ENCODE measurements at places on chromosomes 4 and X.
A peak's percentile ranks its signal among the peaks of the same experiment; 100 is the strongest.

DNA sequence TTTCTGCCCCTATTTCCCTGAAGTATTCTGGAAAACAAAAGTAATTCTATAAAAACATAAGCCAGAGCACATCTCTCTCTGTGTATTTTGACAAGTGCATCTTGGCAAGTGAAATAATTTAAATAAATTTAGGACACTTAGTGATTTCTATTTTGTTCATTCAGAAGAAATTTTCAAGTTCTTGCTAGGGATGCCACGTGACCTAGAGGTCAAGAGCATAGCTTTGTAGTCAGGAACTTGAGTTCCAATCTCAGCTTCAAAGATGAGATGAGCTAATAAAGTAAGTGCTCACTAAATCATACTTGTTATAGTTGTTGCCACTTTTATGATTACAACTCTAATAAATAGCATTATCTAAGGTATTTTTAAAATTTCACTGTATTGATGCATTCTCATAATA, 13.8 kb downstream of the KDR start:
- no peaks in the 10 kb centered on the region for H3K4me1 ChIP-seq
- DNase-seq, result no peak
- no peaks in the 10 kb centered on the region for H3K27me3 ChIP-seq
- no peak overlapping the region for H3K27ac ChIP-seq
- peaks cover 3% of the 10 kb centered on the region for H3K36me3 ChIP-seq
- no peak overlapping the region for H3K4me3 ChIP-seq

DNA sequence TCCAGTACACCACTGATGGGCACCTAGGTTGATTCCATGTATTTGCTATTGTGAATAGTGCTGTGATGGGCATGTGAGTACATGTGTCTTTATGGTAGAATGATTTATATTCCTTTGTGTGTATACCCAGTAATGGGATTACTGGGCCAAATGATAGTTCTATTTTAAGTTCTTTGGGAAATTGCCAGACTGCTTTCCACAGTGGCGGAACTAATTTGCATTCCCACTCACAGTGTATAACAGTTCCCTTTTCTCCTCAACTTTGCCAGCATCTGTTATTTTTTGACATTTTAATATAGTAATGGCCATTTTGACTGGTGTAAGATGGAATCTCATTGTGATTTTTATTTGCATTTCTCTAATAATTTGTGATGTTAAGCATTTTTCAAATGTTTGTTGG, 25.9 kb downstream of the CC2D2A start:
- no peaks in the 10 kb centered on the region for H3K4me1 ChIP-seq
- no peak overlapping the region for H3K27ac ChIP-seq
- H3K4me3 ChIP-seq, result no peak overlapping the region
- peaks cover 7% of the 10 kb centered on the region for H3K27me3 ChIP-seq
- H3K36me3 ChIP-seq, result no peaks in the 10 kb centered on the region
- no peak for DNase-seq

DNA sequence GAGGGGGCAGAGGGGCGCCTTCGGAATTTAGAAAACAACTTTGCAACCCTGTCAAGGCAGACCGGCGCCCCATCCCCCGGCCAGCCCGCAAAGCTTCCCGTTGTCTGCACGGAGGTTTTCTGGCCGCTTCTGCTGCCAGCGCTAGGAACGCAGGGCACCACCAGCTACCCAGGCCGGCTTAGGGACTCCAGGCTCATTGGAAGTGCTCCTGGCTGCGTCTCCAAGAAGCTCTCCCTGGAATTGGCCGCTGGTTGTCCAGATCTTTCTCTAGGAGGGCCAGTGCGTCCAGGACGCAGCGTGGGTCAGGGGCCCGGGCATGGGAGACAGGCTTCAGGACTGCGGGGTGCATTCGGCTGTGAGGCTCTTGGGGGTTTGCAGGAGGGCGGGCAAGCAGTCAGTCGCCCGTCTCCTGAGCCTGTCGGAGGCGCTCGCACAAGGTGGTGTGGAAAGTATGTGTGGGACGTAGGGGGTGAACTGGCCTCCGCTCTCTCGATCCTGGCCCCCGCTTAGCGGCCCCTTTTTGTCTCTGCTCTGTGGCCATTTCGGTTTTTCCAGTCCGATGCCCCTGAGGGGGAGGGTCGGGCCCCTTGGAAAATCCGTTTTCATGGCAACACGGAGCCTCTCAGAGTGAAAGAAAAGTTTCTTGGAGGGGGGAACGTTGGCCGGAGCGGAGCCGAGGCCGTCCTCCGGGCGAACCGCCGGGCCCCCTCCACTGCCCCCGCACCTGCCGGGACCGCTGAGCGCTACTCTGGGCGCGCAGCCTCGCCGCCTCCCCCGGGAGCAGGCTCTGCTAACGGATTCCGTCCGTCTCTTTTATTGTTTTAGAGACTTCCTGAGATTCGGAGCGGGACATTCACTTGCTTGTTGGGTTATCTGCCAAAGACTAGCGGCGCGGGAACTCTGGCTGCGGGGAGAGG, 810 bp upstream of the SOX3 start:
- peaks cover 70% of the 10 kb centered on the region for H3K27me3 ChIP-seq
- no peaks in the 10 kb centered on the region for H3K36me3 ChIP-seq
- no peak overlapping the region for H3K4me3 ChIP-seq
- H3K4me1 ChIP-seq, result no peaks in the 10 kb centered on the region
- DNase-seq, result no peak

- DNase-seq, result no peak
- H3K27ac ChIP-seq, result no peak overlapping the region
- peaks cover 6% of the 10 kb centered on the region for H3K27me3 ChIP-seq
These were observed 231.5 kb downstream of the MAML3 start for GRCh38 chr4:139922406-139923024.

DNA sequence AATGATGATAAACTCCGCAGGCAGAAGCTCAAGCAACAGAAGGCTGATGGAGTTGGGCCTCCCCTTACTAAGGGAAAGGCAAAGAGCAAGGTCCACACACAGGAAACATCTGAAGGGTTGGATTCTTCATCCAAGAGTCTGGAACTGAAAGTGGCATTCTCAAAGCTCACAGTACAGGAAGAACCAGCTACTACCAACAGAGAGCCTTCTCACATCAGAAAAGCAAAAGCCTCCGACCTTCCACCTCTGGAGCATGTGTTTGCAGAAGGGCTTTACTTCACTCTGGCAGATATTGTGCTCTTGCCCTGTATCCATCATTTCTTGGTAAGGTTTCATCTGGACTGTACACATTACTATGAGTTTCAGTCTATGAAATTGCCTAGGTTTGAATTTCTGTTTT, 10.6 kb downstream of the GSTCD start:
- no peak overlapping the region for H3K27ac ChIP-seq
- no peaks in the 10 kb centered on the region for H3K27me3 ChIP-seq
- peaks cover 5% of the 10 kb centered on the region for H3K36me3 ChIP-seq
- H3K4me3 ChIP-seq, result no peak overlapping the region

DNA sequence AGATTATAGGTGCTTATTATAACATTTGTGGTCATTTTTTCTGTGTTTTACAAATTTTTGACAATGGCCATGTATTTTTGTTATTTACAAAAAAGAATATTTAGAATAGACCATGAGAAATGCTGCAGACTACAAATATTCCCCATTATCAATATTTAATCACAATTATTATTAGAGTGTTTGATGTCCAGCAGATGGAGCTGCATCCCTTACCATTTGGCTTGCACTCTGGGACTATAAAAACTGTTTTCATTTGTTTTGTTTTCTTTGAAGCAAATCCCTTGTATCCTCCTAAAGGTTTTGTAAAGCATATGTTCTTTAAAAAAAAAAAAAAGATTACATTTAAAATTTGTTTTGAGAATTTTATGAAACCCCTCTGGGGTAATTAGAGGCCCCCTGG, 85.6 kb upstream of the CXorf66 start:
- H3K27me3 ChIP-seq, result no peaks in the 10 kb centered on the region
- H3K4me3 ChIP-seq, result no peak overlapping the region
- H3K36me3 ChIP-seq, result no peaks in the 10 kb centered on the region
- no peaks in the 10 kb centered on the region for H3K4me1 ChIP-seq
- H3K27ac ChIP-seq, result no peak overlapping the region

DNA sequence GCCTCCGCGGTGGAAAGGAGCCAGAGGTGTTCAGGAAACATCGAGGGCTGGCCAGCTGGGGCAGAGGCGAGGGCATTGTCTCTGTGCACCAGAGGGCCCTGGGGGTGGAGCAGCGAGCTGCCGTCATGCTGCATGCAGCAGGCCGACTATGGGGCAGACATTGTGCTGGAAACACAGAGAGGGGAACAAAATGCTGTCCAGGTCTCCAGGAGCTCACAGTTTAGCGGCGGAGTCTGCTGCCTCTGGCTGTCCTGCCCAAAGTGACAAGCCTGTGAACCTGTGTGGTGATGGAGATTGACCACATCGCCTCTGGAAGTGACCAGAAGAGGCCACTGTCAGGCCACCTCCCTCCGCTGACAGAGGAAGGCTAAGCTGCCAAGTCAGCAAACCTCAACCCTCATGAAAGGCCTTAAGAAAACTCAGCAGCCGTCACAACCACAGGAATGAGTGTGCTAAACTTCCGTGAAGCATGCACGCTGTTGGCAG, 20.1 kb upstream of the SASH3 start:
- H3K4me3 ChIP-seq, result peak overlapping the region; percentile 71
- H3K27ac ChIP-seq, result peak overlapping the region; percentile 81
- DNase-seq, result peak; percentile 41
- no peaks in the 10 kb centered on the region for H3K27me3 ChIP-seq
- H3K4me1 ChIP-seq, result peaks cover 56% of the 10 kb centered on the region
- H3K36me3 ChIP-seq, result peaks cover 4% of the 10 kb centered on the region

- no peak for DNase-seq
- no peaks in the 10 kb centered on the region for H3K4me1 ChIP-seq
- no peak overlapping the region for H3K4me3 ChIP-seq
- H3K27ac ChIP-seq, result no peak overlapping the region
These were observed 107.6 kb downstream of the DLG3 start for GRCh38 chrX:70552130-70552704.

GRCh38 chr4:155809835-155810234, 51.0 kb downstream of the GUCY1B1 start:
- no peak overlapping the region for H3K27ac ChIP-seq
- H3K36me3 ChIP-seq, result no peaks in the 10 kb centered on the region
- DNase-seq, result no peak
- no peaks in the 10 kb centered on the region for H3K27me3 ChIP-seq

GRCh38 chr4:7698584-7698983, 241.1 kb downstream of the AFAP1 start:
- no peak overlapping the region for H3K27ac ChIP-seq
- H3K36me3 ChIP-seq, result no peaks in the 10 kb centered on the region
- no peak overlapping the region for H3K4me3 ChIP-seq
- peaks cover 44% of the 10 kb centered on the region for H3K27me3 ChIP-seq

GRCh38 chrX:49257074-49257790, 7.3 kb downstream of the FOXP3 start:
- H3K27me3 ChIP-seq, result no peaks in the 10 kb centered on the region
- peak overlapping the region; percentile 51 for H3K4me3 ChIP-seq
- H3K36me3 ChIP-seq, result peaks cover 2% of the 10 kb centered on the region
- peaks cover 18% of the 10 kb centered on the region for H3K4me1 ChIP-seq
- H3K27ac ChIP-seq, result peak overlapping the region; percentile 56

DNA sequence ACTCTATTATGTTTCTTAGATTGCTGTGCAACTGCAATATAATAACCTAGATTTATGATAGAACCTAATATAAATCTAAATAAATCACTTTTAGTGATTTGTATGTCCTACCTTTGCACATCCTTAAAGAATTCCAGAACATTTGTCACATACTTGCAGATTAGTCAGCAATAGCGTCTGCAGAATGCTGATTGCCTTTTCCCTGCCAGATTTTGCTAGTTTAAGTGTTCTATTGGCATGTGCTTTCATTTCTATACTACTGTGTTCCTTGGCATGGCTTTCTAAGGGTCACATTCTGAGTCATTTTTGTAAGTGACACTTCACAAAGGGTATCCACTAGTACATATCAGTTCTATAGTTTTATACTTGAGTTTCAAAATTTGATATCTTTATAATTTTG, 303.1 kb upstream of the GIMD1 start:
- H3K4me1 ChIP-seq, result no peaks in the 10 kb centered on the region
- H3K36me3 ChIP-seq, result no peaks in the 10 kb centered on the region
- no peak overlapping the region for H3K4me3 ChIP-seq

- no peak overlapping the region for H3K4me3 ChIP-seq
- no peak for DNase-seq
- no peaks in the 10 kb centered on the region for H3K36me3 ChIP-seq
- no peak overlapping the region for H3K27ac ChIP-seq
- no peaks in the 10 kb centered on the region for H3K27me3 ChIP-seq
- H3K4me1 ChIP-seq, result no peaks in the 10 kb centered on the region
These were observed 430.5 kb upstream of the TRAM1L1 start for GRCh38 chr4:117515921-117516320.

- no peaks in the 10 kb centered on the region for H3K36me3 ChIP-seq
- H3K4me1 ChIP-seq, result no peaks in the 10 kb centered on the region
- H3K4me3 ChIP-seq, result no peak overlapping the region
- no peaks in the 10 kb centered on the region for H3K27me3 ChIP-seq
- no peak overlapping the region for H3K27ac ChIP-seq
These were observed 101.4 kb upstream of the RAB40AL start for GRCh38 chrX:102835504-102836146.

- peaks cover 19% of the 10 kb centered on the region for H3K4me1 ChIP-seq
- peaks cover 3% of the 10 kb centered on the region for H3K36me3 ChIP-seq
- DNase-seq, result no peak
- H3K27ac ChIP-seq, result peak overlapping the region; percentile 90
- peaks cover 30% of the 10 kb centered on the region for H3K27me3 ChIP-seq
- peak overlapping the region; percentile 85 for H3K4me3 ChIP-seq
These were observed 751 bp upstream of the RGS12 start for GRCh38 chr4:3291969-3292570.

- DNase-seq, result no peak
- H3K4me1 ChIP-seq, result no peaks in the 10 kb centered on the region
- no peak overlapping the region for H3K27ac ChIP-seq
- H3K4me3 ChIP-seq, result no peak overlapping the region
- no peaks in the 10 kb centered on the region for H3K27me3 ChIP-seq
These were observed 31.8 kb upstream of the MAGEA4 start for GRCh38 chrX:151880895-151881294.

- peak; percentile 3 for DNase-seq
- H3K36me3 ChIP-seq, result no peaks in the 10 kb centered on the region
- no peak overlapping the region for H3K4me3 ChIP-seq
- H3K27ac ChIP-seq, result peak overlapping the region; percentile 11
- H3K4me1 ChIP-seq, result peaks cover 6% of the 10 kb centered on the region
- no peaks in the 10 kb centered on the region for H3K27me3 ChIP-seq
These were observed 70.1 kb downstream of the USP46 start for GRCh38 chr4:52588771-52589591.

DNA sequence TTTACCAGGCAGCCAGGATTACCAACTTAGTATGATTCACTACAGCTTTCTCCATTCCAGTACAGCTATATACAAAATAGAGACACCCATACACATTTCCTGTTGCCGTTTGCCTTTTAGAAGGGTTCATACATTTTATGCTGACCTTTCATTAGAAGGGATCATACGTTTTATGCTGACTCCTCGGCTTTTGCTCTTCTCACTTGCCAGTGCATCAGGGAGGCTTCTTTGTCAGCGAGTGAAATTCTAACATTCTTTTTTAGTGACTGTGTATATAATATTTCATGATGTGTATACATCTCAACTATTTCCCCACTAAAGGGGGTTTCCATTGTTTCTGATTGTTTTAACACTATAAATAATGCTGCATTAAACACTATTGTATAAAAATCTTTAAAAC, 552.6 kb downstream of the TRIML1 start:
- H3K27ac ChIP-seq, result no peak overlapping the region
- no peak overlapping the region for H3K4me3 ChIP-seq
- no peaks in the 10 kb centered on the region for H3K4me1 ChIP-seq
- no peak for DNase-seq

- peak overlapping the region; percentile 27 for H3K4me3 ChIP-seq
- peaks cover 4% of the 10 kb centered on the region for H3K4me1 ChIP-seq
- no peak for DNase-seq
These were observed 706 bp downstream of the DUSP9 start for GRCh38 chrX:153647461-153648357.

- H3K27me3 ChIP-seq, result peaks cover 51% of the 10 kb centered on the region
- no peak for DNase-seq
- H3K4me3 ChIP-seq, result no peak overlapping the region
- H3K27ac ChIP-seq, result no peak overlapping the region
- H3K36me3 ChIP-seq, result no peaks in the 10 kb centered on the region
- H3K4me1 ChIP-seq, result no peaks in the 10 kb centered on the region
These were observed 10.5 kb upstream of the GNPDA2 start for GRCh38 chr4:44736900-44737299.
